Gastroesophageal sphincter (tissue), 4 donors: ENCODE measurements at places on chromosomes 5 and 9. TPM values are rescaled to one million over a fixed set of nuclear protein-coding genes. Genes with fewer than 3 reads are reported as not detected.

Gene GRIA1
- total RNA-seq = 1.9 TPM

Gene MARVELD2
- total RNA-seq = 0.81 TPM

Gene DCAF12
- total RNA-seq = 27.5 TPM

Gene MARCOL
- not detected for total RNA-seq

Gene ROR2
- 40.8 TPM for total RNA-seq

Gene SPATA31E1
- total RNA-seq = not detected

Gene HINT2
- total RNA-seq = 14.0 TPM

Gene SPINK13
- total RNA-seq = not detected

Gene CARTPT
- 2.0 TPM for total RNA-seq

Gene GCNT1
- total RNA-seq = 5.7 TPM

Gene DIPK1B
- total RNA-seq = 7.8 TPM

Gene LRRC19
- total RNA-seq = not detected

Gene NME5
- total RNA-seq = 4.3 TPM

Gene ITK
- 2.4 TPM for total RNA-seq

Gene DDX4
- not detected for total RNA-seq

Gene VCAN
- total RNA-seq = 148 TPM

Gene FCN2
- total RNA-seq = not detected

Gene RPP25L
- 29.4 TPM for total RNA-seq

Gene IL9
- total RNA-seq = not detected

Gene GARIN3
- total RNA-seq = not detected

Gene HSPB3
- 5.9 TPM for total RNA-seq

Gene PCDHGB5
- total RNA-seq = 12.9 TPM

Gene CD74
- total RNA-seq = 720 TPM

Gene CCDC183
- 3.4 TPM for total RNA-seq

Gene MPDZ
- total RNA-seq = 87.2 TPM

Gene IFNA8
- not detected for total RNA-seq

Gene CFAP77
- total RNA-seq = not detected

Gene SLC46A2
- total RNA-seq = 0.27 TPM

Gene PCDHGA5
- total RNA-seq = 12.5 TPM

Gene STKLD1
- 0.93 TPM for total RNA-seq

Gene RMRP
- 4,010 TPM for total RNA-seq

Gene ADGRV1
- 0.08 TPM for total RNA-seq

Gene AGXT2
- total RNA-seq = not detected
